Brain pericyte (primary cell): ENCODE measurements at places on chromosomes 1 and 21.

DNA sequence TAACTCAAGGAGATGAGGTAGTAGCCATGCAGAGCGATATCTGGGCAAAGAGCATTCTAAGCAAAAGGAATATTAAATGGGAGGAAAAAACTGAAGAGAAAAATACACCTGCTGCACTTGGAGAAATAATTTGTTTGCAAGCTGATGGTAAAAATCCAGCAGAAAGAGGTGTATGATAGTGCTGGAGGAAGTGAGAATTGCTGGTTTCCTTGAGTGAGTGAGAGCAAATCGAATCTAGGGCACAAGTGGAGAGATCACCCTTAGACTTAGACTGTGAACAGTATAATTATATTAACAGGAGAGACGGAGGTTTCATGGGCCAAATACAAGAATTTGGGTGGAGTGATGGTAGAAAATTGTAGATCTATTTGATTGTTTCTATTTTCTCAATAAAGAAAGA is 2.7 kb upstream of the CR1 start:
- no peak for DNase-seq

DNA sequence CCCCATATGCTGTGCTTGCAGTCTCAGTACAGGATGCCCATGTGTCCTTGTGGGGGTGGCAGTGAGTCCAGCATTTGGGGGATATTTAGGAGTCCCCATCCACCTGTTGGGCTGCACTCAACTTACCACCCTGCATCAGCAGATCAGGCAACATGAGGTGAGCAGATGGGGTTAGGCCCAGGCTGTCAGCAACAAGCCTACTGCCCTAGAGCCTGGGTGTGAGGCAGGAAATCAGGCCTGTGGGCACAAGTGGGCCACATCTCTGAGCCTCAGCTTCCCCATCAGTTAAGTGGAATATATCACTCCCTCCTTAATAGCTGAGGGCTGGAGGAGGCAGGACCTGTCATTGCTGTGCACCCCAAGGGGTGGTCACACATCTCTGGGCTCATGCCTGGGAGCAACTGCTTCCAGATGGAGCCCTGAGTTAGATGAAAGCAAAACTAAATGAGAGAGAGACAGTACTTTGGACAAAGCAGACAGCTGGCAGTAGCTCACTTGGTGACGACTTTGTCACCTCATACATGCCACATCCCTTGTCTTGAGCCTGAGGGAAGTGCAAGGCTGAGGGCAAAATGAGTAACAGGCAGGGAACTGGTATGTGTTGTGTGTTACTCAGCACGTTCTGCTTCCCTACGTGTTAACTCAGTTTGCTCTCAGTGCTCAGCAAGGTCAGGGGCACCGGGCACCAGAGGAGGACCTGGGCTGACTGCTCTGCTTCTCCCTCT is 48.4 kb downstream of the TRIM11 start:
- DNase-seq, result no peak

- no peak for DNase-seq
Observed at GRCh38 chr1:157700732-157701131, at the start of gene FCRL3. FCRL3 (minus strand) TSS chr1:157700769; CDS start chr1:157700489, 280 bp downstream.

DNA sequence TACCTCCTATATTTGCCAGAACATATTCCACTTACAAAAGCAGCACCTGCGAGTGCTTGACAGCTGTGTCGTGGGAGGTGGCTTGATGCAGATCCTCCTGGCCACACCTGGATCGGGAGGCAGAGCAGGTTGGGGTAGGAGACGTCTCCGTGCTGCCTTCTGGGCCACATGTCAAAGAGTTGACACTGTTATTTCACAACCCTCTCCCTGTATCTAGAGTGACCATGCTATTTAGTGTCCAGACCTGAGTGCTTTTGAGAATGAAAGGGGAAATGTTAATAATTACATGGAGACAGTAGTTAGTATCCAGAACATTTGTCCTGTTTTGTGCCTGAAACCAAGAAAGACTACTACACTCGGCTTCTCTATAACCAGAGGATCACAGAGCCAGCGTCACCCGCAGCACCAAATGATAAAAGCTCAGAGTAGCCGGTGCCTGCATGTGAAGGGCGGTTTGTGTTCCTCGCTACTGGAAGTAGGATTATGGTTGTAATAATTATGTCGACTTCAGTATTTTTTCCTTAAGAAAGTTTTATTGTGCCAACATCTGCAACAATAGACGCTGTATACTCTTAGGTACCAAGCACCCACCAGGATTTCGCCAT is 77.1 kb downstream of the GALNT2 start:
- no peak for DNase-seq

- DNase-seq, result no peak
Observed at GRCh38 chr1:221756830-221757551, 15.1 kb upstream of the DUSP10 start.

DNA sequence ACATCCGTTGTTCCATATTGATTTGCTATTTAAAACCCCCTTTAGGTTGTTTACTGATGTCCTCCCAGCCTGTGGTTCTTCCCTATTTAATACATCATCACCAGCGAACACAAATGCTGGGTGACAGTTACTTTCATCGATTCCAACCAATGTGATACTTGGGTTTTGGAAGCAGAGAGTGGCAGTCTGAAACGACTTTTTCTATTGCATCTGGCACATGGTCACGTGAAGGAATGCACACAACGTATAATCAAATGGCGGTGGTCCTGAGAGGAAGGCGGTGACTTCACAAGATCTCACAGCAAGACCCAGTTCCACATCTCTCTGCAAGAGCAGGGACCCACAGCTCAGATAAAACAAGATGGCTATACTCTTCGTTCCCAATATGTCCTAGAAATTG is 213.9 kb downstream of the DSCAM start:
- no peak for DNase-seq

GRCh38 chr1:65694933-65695332 is 97.8 kb upstream of the PDE4B start:
- no peak for DNase-seq

DNA sequence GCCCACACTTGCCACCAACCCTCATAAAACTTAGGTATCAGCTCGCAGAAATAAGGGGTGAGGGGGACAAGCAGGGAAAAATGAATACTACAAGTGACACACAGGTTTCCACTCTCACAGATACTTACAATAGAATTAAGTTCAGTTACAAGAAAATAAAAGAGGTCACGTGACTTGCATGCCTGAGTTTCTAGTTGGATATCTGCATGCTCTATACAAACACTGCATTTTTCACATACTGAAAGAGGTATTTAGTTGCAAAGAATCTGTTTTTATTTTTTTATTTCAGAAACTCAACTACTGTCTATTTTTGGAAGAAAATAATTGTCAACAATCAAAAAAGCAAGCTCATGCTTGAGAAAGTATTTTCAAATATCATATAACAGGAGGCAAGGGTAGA is 43.5 kb downstream of the DPYD start:
- no peak for DNase-seq
